ENCODE measurements at places on chromosomes 16 and 17.

DNA sequence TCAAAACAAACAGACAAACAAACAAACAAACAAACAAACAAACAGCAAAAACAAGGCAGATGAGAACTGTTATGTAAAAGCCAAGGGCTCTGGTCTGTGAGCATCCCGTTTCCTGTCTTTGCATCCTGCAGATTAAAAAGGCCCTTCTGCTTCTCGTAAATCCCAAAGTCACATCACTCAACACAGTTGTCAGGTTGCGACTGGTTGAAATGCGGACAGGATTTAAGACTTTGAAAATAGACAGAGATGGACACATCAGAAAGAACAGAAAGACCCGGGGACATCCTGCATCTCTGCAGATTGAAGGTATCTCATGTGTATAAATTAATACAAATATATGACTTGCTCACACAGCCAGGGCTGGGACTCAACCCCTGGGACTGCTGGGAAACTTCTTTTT, 18.2 kb upstream of the TMC7 start:
- DNase-seq: no peak

GRCh38 chr17:40582328-40582901, 17.1 kb upstream of the CCR7 start:
- DNase-seq: peak; percentile 18

DNA sequence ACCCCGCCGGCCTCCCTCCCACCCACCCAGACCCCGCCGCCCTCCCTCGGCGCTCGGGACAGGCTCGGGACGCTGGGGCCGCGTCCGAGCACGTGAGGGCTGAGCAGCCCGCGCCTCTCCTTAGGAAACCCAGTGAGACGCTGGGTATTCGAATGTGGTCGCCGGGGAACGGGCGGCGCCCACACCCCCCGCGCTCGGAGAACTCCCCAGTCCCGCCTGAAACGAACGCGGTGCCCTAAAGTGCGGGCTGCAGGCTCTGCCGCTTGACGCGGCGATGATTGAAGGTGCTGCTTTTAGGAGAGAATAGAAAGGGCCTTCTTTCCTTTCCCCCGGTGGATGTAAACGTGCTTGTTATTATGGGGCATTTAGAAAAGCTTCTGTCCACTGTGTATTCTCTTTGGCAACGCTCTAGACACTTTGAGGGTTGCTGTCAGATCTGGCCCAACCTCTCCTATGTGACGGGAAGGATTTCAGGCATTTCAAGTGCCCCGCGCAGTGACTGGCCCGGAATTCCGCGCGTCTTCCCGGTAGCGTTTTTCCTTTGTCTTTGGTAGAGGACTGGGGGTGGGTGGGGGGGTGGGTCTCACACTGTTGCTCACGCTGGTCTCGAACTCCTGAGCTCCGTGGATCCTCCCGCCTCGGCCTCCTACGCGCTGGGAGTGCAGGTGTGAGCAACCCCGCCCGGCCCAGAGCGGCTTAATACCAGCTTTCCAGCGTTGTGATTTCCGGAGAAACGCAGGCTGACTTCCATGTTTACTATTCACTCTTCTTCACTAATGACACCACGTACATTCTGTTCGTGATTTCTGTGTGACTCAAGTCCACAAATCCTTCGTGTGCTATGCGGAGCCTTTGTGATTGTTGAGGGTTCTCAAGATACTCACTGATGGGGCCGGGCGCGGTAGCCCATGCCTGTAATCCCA, 21.8 kb upstream of the FOXK2 start:
- DNase-seq: peak; percentile 59

DNA sequence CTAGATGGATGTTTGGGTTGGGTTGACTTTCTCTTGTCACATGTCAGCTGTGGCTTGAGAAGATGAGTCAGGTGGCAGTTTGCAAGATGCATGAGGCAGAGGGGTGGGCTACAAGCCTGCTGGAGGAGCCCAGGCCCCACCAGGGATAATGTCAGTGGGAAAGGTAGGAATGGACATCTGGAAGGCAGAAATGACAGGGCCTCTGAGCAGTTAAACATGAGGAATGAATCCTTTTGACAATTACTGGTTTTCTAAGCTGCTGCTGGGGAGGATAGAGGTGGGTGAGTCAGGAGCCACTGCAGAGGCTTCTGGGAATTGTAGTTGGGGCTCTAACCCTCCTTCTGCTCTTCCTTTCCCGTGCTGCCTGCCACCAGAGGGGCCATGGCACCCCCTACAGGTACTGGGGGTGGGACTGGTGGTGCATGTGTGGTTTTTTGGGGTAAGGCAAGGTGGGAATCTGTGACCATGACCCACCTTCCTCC, 15.7 kb downstream of the SLC52A1 start:
- DNase-seq: peak; percentile 42

- peak; percentile 87 for DNase-seq
These were observed 79.0 kb downstream of the RPA1 start for GRCh38 chr17:1908699-1909309.

Data from GM23338 (cell line).